CD4-positive, alpha-beta T cell treated with Interleukin-6 at 100 ng/mL for 8 hours (primary cell): ENCODE measurements at places on chromosomes 2 and 18.

GRCh38 chr18:23885750-23886149 lies 128.8 kb upstream of the TTC39C start:
- no peak for DNase-seq

DNA sequence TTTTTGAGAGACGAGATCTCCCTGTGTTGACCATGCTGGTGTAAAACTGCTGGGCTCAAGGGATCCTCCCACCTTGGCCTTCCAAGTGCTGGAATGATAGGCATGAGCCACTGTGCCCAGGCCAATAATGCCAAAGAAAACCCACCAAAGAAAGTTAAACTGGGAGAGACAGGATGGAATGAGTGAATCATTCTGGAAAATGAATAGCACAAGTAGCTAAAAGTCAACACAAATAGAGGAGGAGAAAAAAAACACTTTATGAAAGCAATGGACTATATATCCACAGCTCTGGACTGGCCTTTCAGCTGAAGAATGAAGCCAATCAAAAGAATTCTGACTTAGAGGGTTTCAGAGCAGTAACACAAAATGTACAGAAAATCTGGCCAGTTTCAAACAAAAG lies 23.9 kb downstream of the IAH1 start:
- DNase-seq = no peak

- no peak for DNase-seq
Observed at GRCh38 chr2:111618226-111618977, 265.6 kb downstream of the ANAPC1 start.

DNA sequence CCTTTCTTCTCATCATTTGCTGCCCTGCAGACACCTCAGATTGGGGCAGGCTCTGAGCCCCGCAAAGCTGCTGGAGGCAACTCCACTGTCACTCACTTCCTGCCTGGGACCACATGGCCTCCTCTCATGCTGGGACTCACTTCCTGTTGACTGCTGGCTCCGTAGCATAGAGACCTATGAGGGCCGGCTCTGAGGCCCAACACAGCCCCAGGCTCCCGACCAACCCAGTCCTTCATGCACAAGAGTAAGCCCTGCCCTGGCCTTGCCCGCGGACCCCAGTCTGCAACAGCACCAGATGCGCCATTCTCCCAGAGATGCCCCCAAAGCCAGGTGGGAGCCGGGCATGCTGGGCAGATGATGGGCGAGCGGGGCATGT lies 55.7 kb downstream of the DNMT3A start:
- peak; percentile 87 for DNase-seq

GRCh38 chr2:61460163-61460562 lies 10.7 kb downstream of the USP34 start:
- no peak for DNase-seq

- peak; percentile 89 for DNase-seq
Observed at GRCh38 chr2:230319211-230319862, 7.7 kb upstream of the SP140L start.
